ENCODE measurements at places on chromosomes 5 and 9.

DNA sequence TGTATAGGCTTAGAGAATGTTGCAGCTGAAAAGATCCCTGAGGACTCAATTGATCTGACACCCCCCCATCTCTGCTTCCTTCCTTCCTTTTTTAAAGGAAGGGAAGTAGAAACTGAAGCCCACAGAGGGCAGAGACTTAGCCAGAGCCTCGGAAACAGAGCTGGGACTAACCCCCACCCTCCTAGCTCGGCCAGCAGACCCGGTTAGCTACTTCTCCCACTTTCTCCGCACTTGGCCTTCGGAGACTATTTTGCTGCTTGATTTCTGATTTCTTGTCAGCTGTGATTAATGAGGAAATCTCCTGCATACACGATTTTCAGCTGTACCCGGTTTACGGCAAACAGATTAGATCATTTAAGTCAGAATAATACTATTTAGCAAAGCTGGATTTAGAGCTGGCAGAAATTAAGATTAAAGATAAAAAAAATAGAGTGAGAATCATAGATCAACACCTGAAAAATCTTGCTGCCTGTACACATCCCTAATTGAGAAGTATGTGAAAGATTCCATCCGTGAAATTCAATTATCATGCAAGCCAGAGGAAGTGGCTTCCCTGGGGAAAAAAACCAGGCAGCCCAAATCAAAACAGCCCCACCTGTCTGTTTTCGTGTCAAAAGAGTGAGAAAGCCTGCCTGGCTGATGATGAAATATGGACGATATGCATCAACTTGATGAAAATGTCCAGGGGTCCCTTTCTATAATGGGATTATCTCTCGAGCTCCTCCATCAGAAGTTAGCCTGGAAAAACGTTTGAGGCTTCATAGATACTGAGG lies 159.5 kb upstream of the SHB start:
- peak; percentile 9 for DNase-seq

GRCh38 chr5:39758426-39758825 lies 333.6 kb upstream of the DAB2 start:
- peak; percentile 68 for DNase-seq

- no peak for DNase-seq
Measured at GRCh38 chr5:18882154-18882553, 1105.8 kb downstream of the CDH18 start.

- no peak for DNase-seq
Measured at GRCh38 chr5:91103353-91104061, 279.6 kb downstream of the ARRDC3 start.

- DNase-seq = no peak
Measured at GRCh38 chr9:84789463-84789830, 119.9 kb downstream of the NTRK2 start.

GRCh38 chr5:112551419-112552032 lies 132.4 kb upstream of the EPB41L4A start:
- DNase-seq = peak; percentile 56

DNA sequence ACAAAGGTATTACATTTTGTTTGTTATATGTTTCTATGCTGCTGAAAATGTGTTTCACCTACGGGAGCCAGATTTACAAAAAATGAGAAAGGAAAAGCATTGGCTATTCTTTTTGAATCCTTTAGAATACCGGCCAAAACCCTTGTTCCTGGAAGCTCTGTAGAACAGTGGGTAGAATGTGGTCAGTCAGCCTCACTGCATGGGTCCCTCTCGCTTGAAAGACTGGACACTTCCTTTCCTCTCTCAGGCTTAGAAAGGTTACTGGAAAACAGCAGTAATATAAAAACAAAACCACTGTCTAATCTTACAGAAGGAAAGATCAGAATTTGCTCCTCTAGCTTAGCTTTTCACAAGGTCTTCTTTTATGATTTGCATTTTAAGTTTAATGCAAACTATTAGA lies 45.1 kb downstream of the OSTF1 start:
- DNase-seq = no peak

Measured in fibroblast of skin of back (primary cell).